ENCODE measurements at places on chromosomes 3 and 15. TPM values are rescaled to one million over a fixed set of nuclear protein-coding genes. Genes with fewer than 3 reads are reported as not detected.

- no peak for DNase-seq
Observed at GRCh38 chr3:49266410-49267095, 10.5 kb downstream of the C3orf62 start.

- DNase-seq, result no peak
Observed at GRCh38 chr3:161890147-161890625, 393.6 kb downstream of the OTOL1 start.

DNA sequence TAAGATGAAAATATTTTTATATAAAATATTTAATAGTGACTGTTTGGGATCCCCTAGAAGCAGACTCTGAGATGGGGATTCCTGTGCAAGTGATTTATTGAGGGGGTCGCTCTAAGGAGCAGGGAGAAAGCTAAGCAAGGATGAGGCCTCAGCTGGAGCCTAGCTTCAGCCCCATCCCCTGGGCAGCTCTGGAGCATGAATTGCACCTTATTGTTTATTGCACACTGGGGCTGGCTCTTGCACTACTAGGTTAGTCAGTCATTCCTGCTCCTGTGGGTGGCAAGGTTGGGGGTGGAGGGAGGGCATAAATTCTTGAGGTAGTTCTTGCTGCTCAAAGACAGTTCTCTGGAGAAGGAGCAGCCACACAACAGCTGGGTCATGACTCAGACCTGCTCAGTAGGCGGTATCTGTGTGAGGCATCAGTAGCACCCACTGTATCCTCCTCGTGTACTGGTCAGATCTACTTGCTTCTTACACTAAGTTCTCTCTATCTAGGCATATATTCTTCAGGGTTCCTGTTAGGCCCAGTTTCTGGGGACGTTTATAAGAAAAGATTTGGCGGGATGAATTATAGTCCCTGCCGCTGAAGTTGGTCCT, 27.2 kb upstream of the TNFSF10 start:
- no peak for DNase-seq

- DNase-seq, result no peak
Observed at GRCh38 chr15:91584895-91585294, 268.6 kb upstream of the SLCO3A1 start.

GRCh38 chr3:189534531-189534930, 96.7 kb upstream of the TP63 start:
- DNase-seq, result no peak

DNA sequence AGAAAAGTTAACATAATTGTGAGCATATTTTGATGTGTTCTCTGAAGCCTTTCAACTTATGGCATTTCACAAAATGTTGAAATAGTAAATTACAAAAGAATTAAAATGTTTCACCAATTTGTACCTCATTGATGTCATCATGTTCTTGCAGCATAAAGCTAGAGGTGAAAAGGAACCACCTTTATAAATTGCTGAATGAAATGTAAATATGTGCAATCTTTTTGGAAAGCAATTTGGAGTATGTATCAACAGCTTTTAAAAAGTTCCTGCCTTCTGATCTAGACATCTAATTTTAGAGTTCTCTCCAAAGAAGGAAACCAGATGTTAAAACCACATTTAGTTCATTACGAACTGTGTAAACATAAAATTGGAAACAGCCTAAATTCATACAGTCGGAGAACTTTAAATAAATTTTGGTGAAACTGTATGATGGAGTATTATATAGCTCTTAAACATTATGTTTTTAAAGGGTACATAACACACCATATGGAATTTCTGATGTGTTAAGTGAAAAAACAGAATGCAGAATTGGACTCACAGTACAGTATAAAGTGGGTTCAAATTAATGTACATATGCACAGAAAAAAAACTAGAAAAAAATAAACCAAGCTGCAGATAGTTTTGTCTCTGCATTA, 311.2 kb upstream of the NAALADL2 start:
- DNase-seq, result no peak

GRCh38 chr3:37546876-37547275, 314.8 kb upstream of the CTDSPL start:
- no peak for DNase-seq

Gene LTK
- total RNA-seq, result 0.68 TPM

Gene LDHAL6B
- not detected for total RNA-seq

Gene PLAAT1
- 5.9 TPM for total RNA-seq

Gene C3orf85
- not detected for total RNA-seq

Gene GOLGA8J
- 0.15 TPM for total RNA-seq

Gene TMEM115
- total RNA-seq, result 28.7 TPM

Gene RASL12
- 63.3 TPM for total RNA-seq

Data from left cardiac atrium (tissue), 4 donors.